ENCODE measurements at places on chromosomes 5 and 9.

GRCh38 chr5:124507688-124508087 lies 238.8 kb downstream of the ZNF608 start:
- no peak overlapping the region for H3K4me3 ChIP-seq
- peaks cover 8% of the 10 kb centered on the region for H3K4me1 ChIP-seq

GRCh38 chr5:93677359-93677891 lies 64.0 kb downstream of the POU5F2 start:
- H3K4me1 ChIP-seq, result peaks cover 21% of the 10 kb centered on the region
- H3K4me3 ChIP-seq, result no peak overlapping the region
- no peak for DNase-seq
- peaks cover 11% of the 10 kb centered on the region for H3K36me3 ChIP-seq
- no peaks in the 10 kb centered on the region for H3K27me3 ChIP-seq

GRCh38 chr9:71885467-71885866 lies 25.5 kb downstream of the ABHD17B start:
- H3K27ac ChIP-seq, result peak overlapping the region; percentile 73
- no peaks in the 10 kb centered on the region for H3K27me3 ChIP-seq
- DNase-seq, result no peak
- H3K36me3 ChIP-seq, result peaks cover 30% of the 10 kb centered on the region
- H3K4me3 ChIP-seq, result peak overlapping the region; percentile 11

- no peaks in the 10 kb centered on the region for H3K4me1 ChIP-seq
- H3K27me3 ChIP-seq, result peaks cover 6% of the 10 kb centered on the region
- H3K27ac ChIP-seq, result no peak overlapping the region
- no peak for DNase-seq
- no peak overlapping the region for H3K4me3 ChIP-seq
- no peaks in the 10 kb centered on the region for H3K36me3 ChIP-seq
Measured at GRCh38 chr5:1746371-1747078, 53.1 kb downstream of the MRPL36 start.

GRCh38 chr9:128635266-128636023 lies 21.2 kb downstream of the DYNC2I2 start:
- no peak overlapping the region for H3K4me3 ChIP-seq
- no peak for DNase-seq
- no peak overlapping the region for H3K27ac ChIP-seq

GRCh38 chr9:127237801-127238200 lies 26.8 kb upstream of the GARNL3 start:
- H3K4me3 ChIP-seq, result no peak overlapping the region
- DNase-seq, result no peak
- H3K4me1 ChIP-seq, result no peaks in the 10 kb centered on the region

DNA sequence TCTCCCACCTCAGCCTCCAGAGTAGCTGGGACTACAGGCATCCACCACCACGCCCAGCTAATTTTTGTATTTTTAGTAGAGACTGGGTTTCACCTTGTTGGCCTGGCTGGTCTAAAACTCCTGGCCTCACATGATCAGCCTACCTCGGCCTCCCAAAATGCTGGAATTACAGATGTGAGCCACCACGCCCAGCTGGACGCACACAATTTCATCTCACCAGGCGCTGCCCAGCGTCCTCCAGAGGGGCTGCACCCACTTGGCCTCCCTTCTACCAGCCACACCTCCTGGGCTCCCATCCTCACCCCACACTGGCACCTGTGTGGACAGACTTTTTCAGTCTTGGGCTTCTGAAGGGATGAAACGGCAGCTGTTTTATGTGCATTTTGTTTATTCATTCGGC lies 3.8 kb upstream of the EXOC3 start:
- H3K4me1 ChIP-seq, result peaks cover 16% of the 10 kb centered on the region
- H3K4me3 ChIP-seq, result no peak overlapping the region
- H3K27ac ChIP-seq, result no peak overlapping the region
- H3K36me3 ChIP-seq, result peaks cover 3% of the 10 kb centered on the region

- no peak overlapping the region for H3K4me3 ChIP-seq
- DNase-seq, result no peak
- H3K27me3 ChIP-seq, result no peaks in the 10 kb centered on the region
- no peaks in the 10 kb centered on the region for H3K36me3 ChIP-seq
- peaks cover 3% of the 10 kb centered on the region for H3K4me1 ChIP-seq
Measured at GRCh38 chr5:127580731-127581130, 63.3 kb downstream of the PRRC1 start.

- H3K36me3 ChIP-seq, result no peaks in the 10 kb centered on the region
- no peak for DNase-seq
- no peaks in the 10 kb centered on the region for H3K27me3 ChIP-seq
- no peaks in the 10 kb centered on the region for H3K4me1 ChIP-seq
- H3K27ac ChIP-seq, result no peak overlapping the region
Measured at GRCh38 chr9:15999422-16000339, 446.8 kb downstream of the CCDC171 start.

GRCh38 chr9:29798599-29798998 lies 2225.3 kb upstream of the C9orf72 start:
- H3K36me3 ChIP-seq, result no peaks in the 10 kb centered on the region
- no peaks in the 10 kb centered on the region for H3K27me3 ChIP-seq
- H3K4me3 ChIP-seq, result no peak overlapping the region
- no peaks in the 10 kb centered on the region for H3K4me1 ChIP-seq
- DNase-seq, result no peak

GRCh38 chr5:60323596-60323995 lies 376.4 kb downstream of the DEPDC1B start:
- H3K4me3 ChIP-seq, result no peak overlapping the region
- no peaks in the 10 kb centered on the region for H3K27me3 ChIP-seq
- H3K36me3 ChIP-seq, result peaks cover 5% of the 10 kb centered on the region
- H3K4me1 ChIP-seq, result no peaks in the 10 kb centered on the region
- H3K27ac ChIP-seq, result no peak overlapping the region

- no peak for DNase-seq
- H3K4me1 ChIP-seq, result peaks cover 21% of the 10 kb centered on the region
- no peak overlapping the region for H3K27ac ChIP-seq
- H3K36me3 ChIP-seq, result peaks cover 62% of the 10 kb centered on the region
Measured at GRCh38 chr9:129135476-129135875, 24.3 kb downstream of the PTPA start.

- peaks cover 28% of the 10 kb centered on the region for H3K36me3 ChIP-seq
- peaks cover 12% of the 10 kb centered on the region for H3K4me1 ChIP-seq
- DNase-seq, result no peak
- no peak overlapping the region for H3K27ac ChIP-seq
- H3K27me3 ChIP-seq, result no peaks in the 10 kb centered on the region
Measured at GRCh38 chr5:14720236-14720923, 55.9 kb downstream of the OTULIN start.

DNA sequence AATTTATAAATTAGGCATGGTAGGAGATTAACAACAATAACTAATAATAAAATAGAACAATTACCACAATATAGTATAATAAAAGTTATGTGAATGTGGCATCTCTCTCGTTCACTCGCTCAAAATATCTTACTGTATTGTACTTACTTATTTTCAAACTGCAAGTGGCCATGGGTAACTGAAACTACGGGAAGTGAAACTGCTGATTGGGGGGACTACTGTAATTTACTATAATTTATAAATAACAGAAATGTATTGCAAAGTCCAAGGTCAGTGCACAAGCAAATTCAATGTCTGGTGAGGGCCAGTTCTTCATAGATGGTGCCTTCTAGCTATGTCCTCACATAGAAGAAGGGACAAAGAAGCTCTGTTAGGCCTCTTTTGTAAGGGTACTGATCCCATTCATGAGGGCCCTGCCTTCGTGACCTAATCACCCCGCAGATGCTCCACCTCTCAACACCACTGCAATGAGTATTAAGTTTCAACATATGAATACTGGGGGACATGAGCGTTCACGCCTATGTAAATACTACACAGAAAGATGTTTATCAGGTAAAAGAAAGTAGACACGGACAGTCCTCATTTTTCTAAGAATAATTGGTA lies 39.0 kb downstream of the KCNIP1 start:
- no peak overlapping the region for H3K4me3 ChIP-seq
- no peaks in the 10 kb centered on the region for H3K4me1 ChIP-seq
- H3K27ac ChIP-seq, result no peak overlapping the region
- no peak for DNase-seq
- no peaks in the 10 kb centered on the region for H3K36me3 ChIP-seq

DNA sequence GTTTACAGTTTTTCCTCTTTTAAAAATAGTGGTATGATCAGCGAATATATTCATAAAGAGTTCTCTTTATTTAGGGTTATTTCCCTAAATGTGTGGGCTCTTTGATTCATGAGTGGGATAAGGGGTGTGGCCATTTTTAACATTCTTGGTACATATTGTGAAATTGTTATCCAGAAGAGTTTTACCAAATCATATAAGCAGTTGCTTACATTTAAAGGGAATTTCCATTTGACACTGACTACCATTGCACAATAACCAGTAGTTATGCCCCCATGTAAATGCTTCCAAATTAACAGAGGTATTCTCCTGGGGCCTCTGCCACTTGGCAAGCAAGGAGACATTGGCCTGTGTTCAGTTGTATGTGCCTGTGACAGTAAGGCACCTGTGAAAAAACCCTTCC lies 27.2 kb downstream of the SLC25A48 start:
- H3K4me3 ChIP-seq, result no peak overlapping the region
- no peak for DNase-seq
- no peaks in the 10 kb centered on the region for H3K36me3 ChIP-seq

DNA sequence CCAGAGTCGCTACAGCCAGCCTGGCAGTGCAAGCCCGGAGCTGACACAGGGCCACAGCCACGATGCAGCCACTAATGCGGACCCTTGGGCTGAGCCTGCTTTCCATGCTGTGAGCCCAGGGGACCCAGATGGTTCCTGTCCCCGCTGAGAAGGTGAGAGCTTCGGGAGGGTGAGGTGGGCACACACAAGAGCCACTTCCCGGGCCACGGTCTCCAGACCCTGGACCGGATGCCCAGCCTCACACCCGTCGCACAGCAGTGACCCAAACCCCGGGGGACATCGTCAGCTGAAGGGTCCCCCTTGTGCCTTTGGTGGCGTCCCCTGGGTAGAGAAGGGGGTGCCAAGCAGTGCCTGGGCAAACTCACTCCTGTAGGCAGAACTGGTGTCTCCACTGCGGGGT lies 13.4 kb downstream of the PAEP start:
- no peaks in the 10 kb centered on the region for H3K36me3 ChIP-seq
- no peak for DNase-seq
- H3K27me3 ChIP-seq, result peaks cover 3% of the 10 kb centered on the region

- H3K4me1 ChIP-seq, result no peaks in the 10 kb centered on the region
- H3K36me3 ChIP-seq, result no peaks in the 10 kb centered on the region
- H3K4me3 ChIP-seq, result no peak overlapping the region
- H3K27ac ChIP-seq, result no peak overlapping the region
Measured at GRCh38 chr5:38574009-38574408, 17.6 kb upstream of the LIFR start.

DNA sequence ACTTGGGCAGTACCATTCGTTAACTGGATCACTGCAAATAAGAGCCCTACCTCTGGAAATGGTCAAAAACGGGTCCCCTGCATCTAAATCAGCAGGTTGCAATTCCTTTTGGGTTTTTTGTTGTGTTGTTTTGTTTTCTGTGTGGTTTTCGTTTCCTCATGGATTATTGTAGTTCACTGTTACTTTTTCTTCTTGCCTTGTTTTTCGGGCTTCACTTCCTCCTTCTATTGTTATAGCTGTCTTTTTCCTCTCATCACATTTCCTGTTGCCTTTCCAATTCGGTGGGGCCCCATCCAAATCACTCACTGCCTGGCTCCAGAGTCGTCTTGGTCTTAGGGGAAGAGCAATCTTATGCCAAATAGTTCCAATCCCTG lies 8.7 kb upstream of the SSBP2 start:
- H3K27ac ChIP-seq, result no peak overlapping the region
- no peak overlapping the region for H3K4me3 ChIP-seq
- no peaks in the 10 kb centered on the region for H3K36me3 ChIP-seq
- peaks cover 1% of the 10 kb centered on the region for H3K27me3 ChIP-seq

DNA sequence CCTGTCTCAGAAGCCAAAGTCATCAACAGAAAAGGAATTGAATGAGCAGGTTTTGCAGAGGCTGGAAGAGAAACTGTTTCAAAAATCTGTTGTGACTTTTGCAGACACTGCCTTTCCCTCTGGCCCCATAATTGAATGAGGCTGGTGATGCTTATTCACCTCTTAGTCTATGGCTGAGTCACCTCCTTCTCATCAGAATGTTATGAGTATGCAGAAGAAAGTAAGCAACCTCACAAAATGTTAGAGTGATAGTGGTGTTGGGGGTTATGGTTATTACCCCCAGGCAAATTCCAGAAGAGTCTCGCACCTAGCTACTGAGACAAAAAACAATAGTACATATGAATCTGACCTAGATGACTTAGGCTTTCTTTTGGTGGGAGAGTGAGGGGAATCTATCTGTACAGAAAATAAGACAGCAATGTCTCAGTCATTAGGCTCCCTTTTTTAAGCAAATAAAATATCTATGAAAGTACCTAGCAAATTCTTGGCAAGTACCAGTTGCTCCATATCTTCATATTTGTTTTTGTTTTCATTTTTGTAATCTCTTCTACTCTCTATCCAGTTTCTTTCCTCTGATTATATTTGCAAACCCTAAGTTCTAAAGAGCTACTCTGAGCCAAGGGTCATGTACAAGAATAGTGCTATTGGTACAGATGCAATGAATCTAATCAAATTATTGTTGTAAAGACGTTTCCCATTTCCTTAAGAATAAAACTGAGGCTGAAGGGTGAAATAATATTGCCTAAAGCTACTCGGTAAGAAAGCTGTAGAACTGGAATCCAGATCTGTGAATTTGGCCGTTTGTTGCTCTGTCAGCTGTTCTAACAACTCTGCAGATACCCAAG lies 498.1 kb upstream of the TNC start:
- no peak overlapping the region for H3K27ac ChIP-seq
- no peaks in the 10 kb centered on the region for H3K4me1 ChIP-seq

DNA sequence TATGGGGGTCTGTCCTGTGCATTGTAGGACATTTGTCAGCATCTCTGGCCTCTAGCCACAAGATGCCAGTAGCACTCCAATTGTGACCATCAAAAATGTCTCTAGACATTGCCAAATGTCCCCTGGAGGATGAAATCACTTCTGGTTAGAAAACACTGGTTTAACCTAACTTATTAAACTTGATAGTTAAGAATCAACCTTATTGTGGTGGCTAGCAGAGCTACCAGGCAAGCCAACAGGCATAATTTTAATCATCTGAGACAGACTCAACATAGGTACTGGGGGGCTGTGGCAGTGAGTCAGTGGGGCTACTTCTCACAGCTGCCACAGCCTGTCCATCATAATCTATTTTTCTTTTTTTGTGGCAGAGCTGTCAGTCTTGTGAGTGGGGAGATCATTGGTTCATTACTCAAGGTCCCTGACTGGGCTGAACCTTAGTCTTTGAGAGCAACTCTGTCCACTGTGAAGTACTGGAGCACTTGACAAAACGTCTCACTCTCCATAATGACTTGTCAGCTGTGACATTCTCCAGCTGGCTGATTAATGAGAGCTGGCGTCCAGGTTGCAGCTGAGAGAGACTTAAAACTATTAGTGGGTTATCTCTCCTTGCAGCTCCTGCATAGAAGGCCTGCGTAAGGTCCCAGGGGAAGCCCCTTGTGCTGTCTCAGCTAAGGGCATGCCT lies 107.9 kb downstream of the DCP2 start:
- DNase-seq, result no peak
- no peak overlapping the region for H3K4me3 ChIP-seq
- no peaks in the 10 kb centered on the region for H3K36me3 ChIP-seq
- no peak overlapping the region for H3K27ac ChIP-seq
- no peaks in the 10 kb centered on the region for H3K4me1 ChIP-seq
